Dermis blood vessel endothelial cell (primary cell): ENCODE measurements at places on chromosomes 5 and 9. TPM values are rescaled to one million over a fixed set of nuclear protein-coding genes. Genes with fewer than 3 reads are reported as not detected.
A peak's percentile ranks its signal among the peaks of the same experiment; 100 is the strongest.

SLC36A2 gene
- total RNA-seq: not detected in 2 replicates

C9orf50 gene
- not detected in 2 replicates for total RNA-seq

DNAH5 gene
- 0.17 and 0.33 TPM in 2 replicates for total RNA-seq

DNA sequence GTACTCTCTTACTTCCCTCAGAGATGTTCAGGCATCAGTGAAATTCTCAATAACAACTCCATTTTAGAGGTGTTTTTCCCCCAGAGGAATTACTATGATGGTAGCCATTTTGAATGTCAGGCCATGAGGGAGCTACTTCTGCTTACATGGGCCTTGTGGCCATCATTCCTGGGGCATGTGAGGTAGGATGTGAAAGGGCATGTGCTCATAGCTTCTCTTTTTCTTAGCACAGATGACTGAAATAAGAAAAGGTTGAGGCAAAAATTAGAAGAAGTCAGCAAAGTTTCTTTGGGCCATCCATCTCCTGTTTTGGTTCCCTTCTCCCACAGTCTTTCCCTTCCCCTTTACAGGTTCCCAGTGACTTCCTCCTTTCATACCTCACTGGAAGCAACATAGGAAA lies 68.8 kb downstream of the FEM1C start:
- DNase-seq: no peak

COL5A1 gene
- 8.0 and 9.5 TPM in 2 replicates for total RNA-seq

- DNase-seq: peak; percentile 17
These were observed 143.4 kb downstream of the GDNF start for GRCh38 chr5:37696190-37697021.

TAS2R1 gene
- total RNA-seq: not detected in 2 replicates

PCDHB3 gene
- total RNA-seq: 0.51 TPM in 2 replicates

ARRDC3 gene
- 81.0 and 94.4 TPM in 2 replicates for total RNA-seq

GRCh38 chr5:173745557-173745956 lies 129.1 kb upstream of the BOD1 start:
- DNase-seq: no peak

GRCh38 chr5:57441557-57441956 lies 41.1 kb downstream of the ACTBL2 start:
- DNase-seq: peak; percentile 89

GRCh38 chr5:74183041-74183440 lies 457.5 kb downstream of the ENC1 start:
- DNase-seq: no peak

FLT4 gene
- total RNA-seq: 341 and 471 TPM in 2 replicates

PGM5 gene
- 110 and 128 TPM in 2 replicates for total RNA-seq

LCN9 gene
- not detected in 2 replicates for total RNA-seq

ZNF367 gene
- total RNA-seq: 8.0 and 12.8 TPM in 2 replicates

DNA sequence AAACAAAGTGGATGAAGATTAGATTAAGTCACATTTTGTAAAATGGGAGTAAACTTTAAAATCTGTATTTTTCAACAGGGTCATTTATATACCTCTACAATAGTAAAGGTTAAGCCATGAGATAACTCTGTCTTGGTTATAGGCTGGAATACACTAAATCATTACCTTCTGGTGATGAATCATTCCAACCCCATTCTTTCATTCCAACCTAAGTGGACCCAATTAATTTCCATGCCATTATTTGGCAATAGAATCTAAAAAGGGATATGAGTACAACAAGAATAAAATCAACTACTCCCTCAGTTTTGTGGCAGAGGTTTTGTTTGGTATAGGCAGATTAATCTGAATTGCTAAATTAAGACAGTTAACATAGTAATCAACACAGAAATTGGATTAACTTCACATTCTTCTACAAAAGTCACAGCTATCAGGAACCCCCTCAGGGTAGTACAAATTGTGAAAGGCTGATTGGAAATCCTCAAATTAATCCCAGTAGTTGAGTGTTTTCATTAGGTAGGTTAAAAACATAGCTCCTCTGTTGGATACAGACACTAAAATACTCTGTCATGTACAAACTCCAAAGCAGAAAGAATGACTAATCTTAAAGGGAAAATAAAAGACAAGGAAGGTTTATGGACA lies 54.2 kb downstream of the ELAVL2 start:
- no peak for DNase-seq

C5orf58 gene
- total RNA-seq: not detected in 2 replicates

- DNase-seq: no peak
These were observed 933.3 kb upstream of the CTNND2 start for GRCh38 chr5:12837592-12837991.
